Activated CD4-positive, CD25-positive, alpha-beta regulatory T cell treated with anti-CD3 and anti-CD28 coated beads, Interleukin-2, amount 50 U/mL, for 16 hours (primary cell): ENCODE measurements at places on chromosomes 6 and 20.
A peak's percentile ranks its signal among the peaks of the same experiment; 100 is the strongest.

DNA sequence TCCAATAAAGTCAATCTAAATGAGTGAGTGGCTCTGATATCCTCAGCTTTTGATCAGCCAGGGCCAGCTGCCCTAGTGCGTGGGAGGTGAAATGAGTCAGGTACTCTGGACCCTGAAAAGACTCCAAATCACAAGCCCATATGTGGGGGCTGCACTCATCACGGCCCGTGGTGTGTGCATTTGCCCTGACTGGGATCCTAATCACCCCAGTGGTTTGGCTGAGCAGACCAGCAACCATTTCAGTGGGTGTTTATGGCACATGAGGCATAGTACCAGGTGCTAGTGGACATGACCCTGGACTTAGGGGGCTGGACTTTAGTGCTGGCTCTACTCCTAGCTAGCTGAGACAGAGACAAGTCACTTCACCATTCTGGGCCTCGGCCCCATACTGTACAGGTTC is 39.4 kb downstream of the SCML4 start:
- DNase-seq: no peak

- DNase-seq: no peak
Observed at GRCh38 chr6:48109944-48110343, 1.1 kb downstream of the PTCHD4 start.

GRCh38 chr20:47358672-47359529 is 2.4 kb upstream of the ZMYND8 start:
- no peak for DNase-seq

GRCh38 chr6:79453558-79454042 is 83.6 kb downstream of the LCA5 start:
- DNase-seq: no peak

DNA sequence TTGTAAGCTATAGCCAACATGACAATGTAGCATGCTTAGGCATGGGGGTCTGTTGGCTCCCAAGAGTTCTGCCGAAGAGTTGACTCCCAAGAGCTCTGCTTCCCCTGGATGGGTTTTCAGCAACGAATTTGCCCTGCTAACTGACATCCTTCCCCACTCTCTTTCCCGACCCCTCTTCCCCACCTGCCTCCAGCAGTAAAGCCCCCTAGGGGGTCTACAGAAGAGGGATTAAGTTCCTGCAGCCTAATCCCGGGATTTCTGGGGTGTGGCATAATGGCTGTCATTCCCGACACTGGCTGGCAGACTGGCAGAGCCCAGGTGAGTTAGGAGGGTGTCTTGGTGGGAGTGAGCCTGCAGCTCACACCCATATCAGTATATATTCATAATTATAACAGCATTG is 121.0 kb upstream of the ZNF184 start:
- no peak for DNase-seq

- DNase-seq: no peak
Observed at GRCh38 chr20:42975974-42976373, 213.7 kb downstream of the PTPRT start.

- no peak for DNase-seq
Observed at GRCh38 chr6:15266423-15266996, 20.6 kb downstream of the JARID2 start.

- DNase-seq: peak; percentile 25
Observed at GRCh38 chr6:43628393-43629103, 516 bp downstream of the GTPBP2 start.

DNA sequence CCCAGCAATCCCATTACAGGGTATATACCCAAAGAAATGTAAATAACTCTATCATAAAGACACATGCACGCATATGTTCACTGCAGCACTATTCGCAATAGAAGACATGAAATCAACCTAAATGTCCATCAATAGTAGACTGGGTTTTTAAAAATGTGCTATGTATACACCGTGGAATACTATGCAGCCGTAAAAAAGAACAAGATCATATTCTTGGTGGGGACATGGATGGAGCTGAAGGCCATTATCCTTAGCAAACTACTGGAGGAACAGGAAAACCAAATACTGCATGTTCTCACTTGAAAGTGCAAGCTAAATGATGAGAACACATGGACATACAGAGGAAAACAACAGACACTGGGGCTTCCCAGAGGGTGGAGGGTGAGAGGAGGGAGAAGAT is 201.2 kb downstream of the GMDS start:
- no peak for DNase-seq

DNA sequence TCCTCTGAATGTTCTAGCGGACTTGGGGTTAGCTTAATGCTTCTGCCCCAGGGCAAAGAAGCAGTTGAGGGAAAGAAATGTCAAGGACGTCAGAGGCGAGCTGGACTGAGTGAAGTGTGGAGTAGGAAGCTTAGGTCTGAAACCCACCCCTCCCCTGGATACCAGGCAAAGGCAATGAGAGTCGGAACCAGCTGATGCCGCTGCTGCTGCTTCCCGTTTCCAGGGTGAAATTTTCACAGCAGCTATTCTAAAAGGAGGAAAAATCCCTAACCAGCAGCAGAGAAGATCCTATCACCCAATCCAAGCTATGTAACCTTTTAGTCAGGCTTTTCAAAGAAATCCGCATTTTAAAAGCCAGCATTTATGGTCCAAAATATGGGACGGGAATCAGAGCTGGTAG is 564.3 kb downstream of the LMBRD1 start:
- DNase-seq: no peak

DNA sequence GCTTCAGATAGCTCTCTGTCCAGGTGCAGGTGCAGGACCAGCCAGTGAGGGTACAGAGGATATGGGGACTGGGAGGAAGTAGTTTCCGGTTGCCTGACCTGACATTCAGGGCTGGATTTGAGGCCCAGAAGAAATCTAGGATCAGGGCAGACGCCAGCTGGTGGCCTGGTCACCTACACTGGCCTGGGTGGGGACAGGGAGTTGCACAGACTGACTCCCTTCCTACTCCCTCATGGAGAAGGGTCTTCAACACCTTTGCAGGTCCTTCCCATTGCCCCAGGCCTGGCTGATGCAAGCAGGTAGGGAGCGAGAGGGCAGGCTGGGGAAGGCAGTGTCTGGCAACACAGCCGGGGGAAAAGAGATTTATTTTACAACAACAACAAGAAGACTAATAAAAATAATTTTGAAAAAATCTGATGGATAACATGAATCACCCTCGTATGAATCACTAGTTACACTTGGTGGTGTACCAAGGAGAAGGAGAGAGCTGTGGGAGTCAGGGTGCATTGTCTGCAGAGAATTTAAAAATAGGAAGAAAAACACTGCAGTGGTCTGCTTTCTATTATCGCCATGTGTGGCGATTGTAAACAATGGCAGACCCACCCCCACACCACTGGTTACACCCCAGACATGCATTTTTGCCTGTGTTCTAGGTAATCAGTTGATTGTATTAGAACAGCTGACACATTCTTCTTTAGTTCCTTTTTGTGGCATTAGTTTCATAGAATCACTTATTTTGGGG is 62.3 kb upstream of the SNX9 start:
- DNase-seq: no peak

DNA sequence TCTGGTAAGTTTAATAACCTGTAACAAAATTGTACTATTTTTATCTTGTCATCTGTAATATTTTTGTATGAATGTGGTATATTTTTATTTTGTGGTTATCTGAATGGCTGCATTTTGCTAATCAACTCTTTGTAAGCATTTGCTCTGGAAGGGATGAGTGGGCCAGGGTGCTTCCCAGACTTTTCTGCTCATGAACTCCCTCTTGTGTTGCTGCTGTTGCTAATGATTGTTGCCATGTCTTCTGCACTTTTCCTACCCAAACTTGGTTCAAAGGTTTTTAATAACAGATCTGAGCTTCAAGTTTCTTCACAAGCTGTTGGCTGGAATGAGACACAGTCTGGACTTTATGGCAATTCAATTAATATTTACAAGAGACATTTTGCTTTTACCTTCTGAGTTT is 1005.7 kb downstream of the HACE1 start:
- no peak for DNase-seq

GRCh38 chr20:49821381-49821780 is 8.8 kb downstream of the SLC9A8 start:
- DNase-seq: no peak

GRCh38 chr20:44481719-44482416 is 6.2 kb downstream of the TTPAL start:
- DNase-seq: no peak

- DNase-seq: no peak
Observed at GRCh38 chr20:44756956-44757355, 11.3 kb downstream of the KCNK15 start.

DNA sequence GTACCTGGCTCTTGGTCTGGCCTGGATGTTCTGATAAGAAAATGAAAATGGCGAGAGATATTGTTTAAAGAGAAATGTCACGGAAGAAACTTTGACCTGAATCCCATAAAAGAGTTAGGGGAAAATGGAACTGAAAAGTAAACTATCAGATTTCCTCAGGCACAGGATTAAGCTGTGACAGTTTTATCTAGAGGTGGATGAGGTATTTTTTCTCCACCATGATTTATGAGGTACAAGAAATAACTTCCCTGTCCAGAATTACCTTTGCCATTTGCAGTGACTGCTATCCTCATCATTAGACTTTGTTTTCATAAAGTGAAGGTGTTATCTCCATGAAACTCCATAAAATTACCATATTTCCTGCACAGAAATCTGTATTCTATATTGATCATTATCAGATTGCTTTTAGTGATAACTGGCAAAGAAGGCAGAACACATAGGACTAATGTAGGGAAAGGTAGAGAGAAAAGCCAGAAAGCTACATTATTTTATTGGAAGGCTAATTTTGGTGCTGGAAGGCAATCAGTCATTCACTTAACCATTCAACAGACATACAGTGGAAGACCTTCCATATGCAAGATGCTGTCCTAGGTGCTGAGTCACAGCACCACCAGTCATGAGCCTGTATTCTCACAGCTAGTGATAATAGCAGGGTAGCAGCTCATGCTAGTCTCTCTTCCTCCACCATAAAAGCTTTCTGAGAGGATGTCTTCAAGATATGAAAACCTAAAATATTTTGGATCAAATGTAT is 427.3 kb upstream of the CITED2 start:
- no peak for DNase-seq

GRCh38 chr20:41621971-41622370 is 3.8 kb upstream of the CHD6 start:
- no peak for DNase-seq

DNA sequence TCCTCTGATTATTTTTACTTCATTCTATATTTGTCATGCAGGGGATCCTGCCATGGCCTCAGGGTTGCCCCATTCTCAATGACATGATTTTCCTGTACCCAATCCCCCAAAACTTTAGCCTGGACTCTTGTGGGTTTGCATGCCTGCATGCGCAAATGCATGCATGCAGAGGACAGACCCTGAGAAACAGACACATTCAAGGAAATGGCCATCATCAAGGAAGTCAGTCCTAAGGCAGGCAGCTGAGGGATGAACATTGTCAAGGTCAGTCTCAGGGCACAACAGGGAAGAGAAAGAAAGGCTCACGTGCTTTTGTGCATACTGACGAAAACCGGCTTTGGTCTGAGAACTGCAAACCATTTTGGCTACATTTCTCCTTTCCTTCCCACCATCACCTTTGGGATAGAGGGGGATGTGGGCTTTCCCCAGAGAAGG is 13.1 kb downstream of the NEDD9 start:
- DNase-seq: no peak

- peak; percentile 37 for DNase-seq
Observed at GRCh38 chr6:157667211-157668008, 155.6 kb upstream of the SNX9 start.

GRCh38 chr20:40689100-40689942 is at the start of gene MAFB:
MAFB (minus strand) TSS chr20:40689236; CDS start chr20:40688850, 386 bp downstream.
- no peak for DNase-seq

GRCh38 chr6:131782764-131783163 is 25.1 kb upstream of the ENPP1 start:
- no peak for DNase-seq

DNA sequence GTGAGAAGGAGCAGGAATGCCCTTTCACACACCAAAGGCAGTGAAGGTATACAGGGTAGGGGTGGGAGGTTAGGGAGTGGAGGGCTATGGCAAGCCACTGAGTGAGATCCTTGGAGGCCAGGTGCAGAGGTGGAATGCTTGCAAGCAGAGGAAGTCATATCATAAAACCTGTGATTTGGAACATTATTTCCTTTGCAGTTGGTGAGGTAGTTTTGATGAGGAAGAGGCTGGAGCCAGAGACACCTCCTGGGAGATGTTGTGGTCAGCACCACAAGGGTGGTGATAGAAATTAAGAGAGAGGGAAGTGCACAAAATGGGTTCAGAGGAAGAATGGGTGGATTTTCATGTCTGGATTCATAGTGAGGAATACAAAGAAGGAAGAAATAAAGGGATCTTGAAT is 73.0 kb downstream of the PLCB4 start:
- no peak for DNase-seq

DNA sequence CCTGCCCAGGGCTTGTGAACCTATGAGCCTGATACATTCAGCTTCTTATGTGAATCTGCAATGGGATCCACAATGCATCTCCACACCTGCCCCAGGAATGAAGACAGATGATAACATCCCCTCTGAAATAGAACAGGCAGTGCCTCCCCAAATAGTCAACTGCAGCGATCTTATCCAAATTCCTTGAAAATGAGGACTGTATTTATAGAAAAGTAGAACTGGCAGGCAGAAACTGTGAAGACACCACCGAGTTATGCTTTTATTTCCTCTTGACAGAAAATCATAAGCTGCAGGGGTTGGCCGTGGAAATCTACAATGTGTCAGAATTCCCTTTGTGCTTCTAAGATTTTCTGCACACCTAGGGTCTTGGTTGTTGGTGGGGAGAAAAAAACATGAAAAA is 270.3 kb downstream of the TBC1D7 start:
- no peak for DNase-seq

DNA sequence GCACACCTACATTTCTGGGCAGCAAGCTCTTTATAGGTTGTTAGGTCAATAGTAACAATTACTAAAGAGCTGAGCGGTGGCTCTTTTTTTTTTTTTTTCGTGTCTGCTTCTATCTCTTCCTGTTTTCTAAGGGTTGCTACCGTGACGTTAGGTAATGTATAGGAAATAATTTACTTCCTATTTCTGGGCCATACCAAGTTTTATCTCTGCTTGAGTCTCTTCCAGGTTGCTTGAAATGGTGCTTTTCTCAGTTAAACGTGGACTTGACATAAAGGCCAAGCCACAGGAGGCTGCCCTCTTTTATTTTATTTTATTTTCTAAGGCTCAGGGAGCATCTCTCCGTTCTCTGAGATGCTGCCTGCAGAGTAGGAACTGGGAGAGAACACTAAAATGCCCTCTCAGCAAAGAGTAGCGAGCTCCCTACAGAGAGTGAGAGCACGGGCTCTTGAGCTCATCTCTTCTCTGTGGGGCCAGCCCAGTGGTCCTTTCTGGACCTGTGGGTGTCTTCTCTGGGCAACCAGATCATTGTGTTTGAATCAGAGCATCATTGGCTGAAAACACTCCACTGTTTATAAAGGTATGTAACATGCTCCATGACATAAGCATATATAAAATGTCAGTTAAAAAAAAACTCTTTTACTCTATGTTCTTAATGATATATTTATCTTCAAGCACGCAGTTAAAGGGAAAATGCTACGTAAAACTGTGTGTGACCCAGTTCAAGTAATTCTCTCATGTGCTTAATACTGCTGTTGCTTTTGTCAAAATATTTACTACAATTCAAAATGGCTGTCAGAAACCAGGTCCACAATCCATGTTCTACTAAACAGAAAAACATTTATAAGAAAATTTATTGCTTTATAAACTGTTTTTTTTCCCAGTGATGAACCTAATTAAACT is at the start of gene ZNF831:
Gene ZNF831, plus strand, starts transcription at position 191 of the 900 bp plus-strand sequence. CDS start 27,199 bp downstream, outside the sequence.
- no peak for DNase-seq
